ENCODE measurements at places on chromosomes 11 and 22.

GRCh38 chr22:45087802-45088201 lies 75.9 kb upstream of the NUP50 start:
- no peak for DNase-seq

GRCh38 chr11:86508604-86509587 lies 134.2 kb downstream of the CCDC81 start:
- no peak for DNase-seq

GRCh38 chr11:34332524-34332923 lies 25.3 kb downstream of the ABTB2 start:
- no peak for DNase-seq

GRCh38 chr22:27720860-27721259 lies 80.7 kb downstream of the MN1 start:
- DNase-seq = no peak

- DNase-seq = no peak
These were observed 32.3 kb downstream of the AMOTL1 start for GRCh38 chr11:94800414-94800813.

DNA sequence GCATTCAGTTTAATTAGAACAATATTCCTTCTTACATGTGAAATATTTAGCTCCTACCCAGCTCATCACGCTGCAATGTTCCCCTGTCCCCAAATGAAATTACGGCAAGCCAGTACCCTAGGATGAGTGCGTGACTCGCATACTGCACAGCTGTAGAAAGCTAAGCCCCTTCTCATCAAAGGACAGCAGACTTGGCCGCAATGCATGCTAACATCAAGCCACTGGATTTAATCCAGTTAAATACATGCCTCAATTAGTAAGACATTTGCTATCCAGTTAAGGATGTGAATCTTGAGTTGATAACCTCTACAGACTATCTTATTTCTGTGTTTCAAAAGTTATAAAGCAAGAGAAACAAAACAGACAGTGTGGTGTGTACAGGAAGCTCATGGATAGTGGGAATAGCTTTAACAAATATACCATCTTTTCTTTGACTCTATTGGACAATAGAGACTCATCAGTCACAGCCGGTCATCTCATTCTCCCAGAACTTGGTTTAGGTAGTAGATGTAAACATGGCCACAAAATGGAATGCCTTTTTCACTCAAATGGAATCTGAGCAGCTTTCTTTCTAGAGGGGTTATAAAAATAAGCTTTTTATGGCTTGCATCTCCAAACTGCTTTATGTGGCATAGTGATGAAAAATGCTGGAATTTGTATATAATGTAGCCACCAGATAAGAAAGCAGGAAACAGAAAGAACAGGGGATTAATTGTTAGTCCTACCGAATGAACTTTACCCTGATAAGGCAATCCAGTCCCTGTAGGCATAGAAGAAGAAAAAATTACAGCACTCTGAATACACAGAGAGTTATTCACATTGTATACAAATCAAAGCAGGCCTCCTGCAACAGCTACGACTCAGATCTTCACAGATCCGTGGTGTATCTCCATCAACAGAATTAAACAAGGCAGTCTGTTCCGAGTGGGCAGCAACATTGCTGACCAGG lies 224.1 kb downstream of the CADM1 start:
- DNase-seq = no peak

DNA sequence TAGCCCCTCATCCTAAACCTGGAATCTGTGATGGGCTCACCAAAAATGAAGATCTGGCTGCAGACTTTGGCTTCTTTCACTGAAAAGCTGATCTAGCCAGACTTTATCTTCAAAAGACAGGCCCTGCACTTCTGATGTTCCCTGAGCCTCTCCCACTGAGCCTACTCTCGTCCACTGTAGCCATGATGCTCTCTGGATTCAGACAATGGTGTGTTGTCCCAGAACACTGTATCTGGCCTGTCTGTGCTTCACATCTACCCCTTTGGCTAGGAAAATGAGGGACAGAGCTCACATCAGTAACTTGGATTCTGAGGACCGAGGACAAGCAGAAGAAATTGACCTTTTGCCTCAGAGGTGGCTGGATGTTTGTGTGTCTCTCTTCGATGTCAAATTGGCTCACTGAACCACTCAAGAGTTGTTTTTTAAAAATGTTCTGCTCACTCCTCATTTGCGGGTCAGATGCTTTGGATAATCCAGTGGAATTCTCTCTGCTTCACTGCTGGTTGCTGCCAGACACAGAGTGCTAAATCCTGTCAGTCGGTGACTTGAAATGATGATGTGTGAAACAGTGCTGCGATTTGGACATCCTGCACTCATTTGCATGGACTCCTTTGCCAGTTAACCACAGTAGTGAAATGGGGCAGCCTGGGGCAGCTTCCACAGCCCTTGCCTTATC lies 67.5 kb downstream of the ARFGAP2 start:
- DNase-seq = no peak

Data from stimulated activated CD8-positive, alpha-beta memory T cell treated with anti-CD3 and anti-CD28 coated beads, Interleukin-4, amount 100 ng/mL, for 4 hours (primary cell).